PC-3 (cell line): ENCODE measurements at places on chromosomes 3 and 15. TPM values are rescaled to one million over a fixed set of nuclear protein-coding genes. Genes with fewer than 3 reads are reported as not detected.

The ST3GAL6 gene
- 7.3 and 11.5 TPM in 2 replicates for total RNA-seq

The PRR20G gene
- not detected in 2 replicates for total RNA-seq

The AMOTL2 gene
- 96.0 and 124 TPM in 2 replicates for total RNA-seq

- peak; percentile 66 for DNase-seq
- H3K4me1 ChIP-seq, result peaks cover 60% of the 10 kb centered on the region
- no peaks in the 10 kb centered on the region for H3K27me3 ChIP-seq
- peak overlapping the region; percentile 80 for H3K27ac ChIP-seq
Observed at GRCh38 chr3:190306513-190307163, 15.6 kb downstream of the CLDN1 start.

GRCh38 chr3:5188419-5189221 is 1.1 kb downstream of the EDEM1 start:
- peak; percentile 49 for DNase-seq
- H3K27ac ChIP-seq, result peak overlapping the region; percentile 64
- no peaks in the 10 kb centered on the region for H3K27me3 ChIP-seq
- peaks cover 41% of the 10 kb centered on the region for H3K4me1 ChIP-seq
